ENCODE measurements at places on chromosomes 16 and 17.

GRCh38 chr16:13633391-13633861, 286.5 kb upstream of the ERCC4 start:
- no peak for DNase-seq

DNA sequence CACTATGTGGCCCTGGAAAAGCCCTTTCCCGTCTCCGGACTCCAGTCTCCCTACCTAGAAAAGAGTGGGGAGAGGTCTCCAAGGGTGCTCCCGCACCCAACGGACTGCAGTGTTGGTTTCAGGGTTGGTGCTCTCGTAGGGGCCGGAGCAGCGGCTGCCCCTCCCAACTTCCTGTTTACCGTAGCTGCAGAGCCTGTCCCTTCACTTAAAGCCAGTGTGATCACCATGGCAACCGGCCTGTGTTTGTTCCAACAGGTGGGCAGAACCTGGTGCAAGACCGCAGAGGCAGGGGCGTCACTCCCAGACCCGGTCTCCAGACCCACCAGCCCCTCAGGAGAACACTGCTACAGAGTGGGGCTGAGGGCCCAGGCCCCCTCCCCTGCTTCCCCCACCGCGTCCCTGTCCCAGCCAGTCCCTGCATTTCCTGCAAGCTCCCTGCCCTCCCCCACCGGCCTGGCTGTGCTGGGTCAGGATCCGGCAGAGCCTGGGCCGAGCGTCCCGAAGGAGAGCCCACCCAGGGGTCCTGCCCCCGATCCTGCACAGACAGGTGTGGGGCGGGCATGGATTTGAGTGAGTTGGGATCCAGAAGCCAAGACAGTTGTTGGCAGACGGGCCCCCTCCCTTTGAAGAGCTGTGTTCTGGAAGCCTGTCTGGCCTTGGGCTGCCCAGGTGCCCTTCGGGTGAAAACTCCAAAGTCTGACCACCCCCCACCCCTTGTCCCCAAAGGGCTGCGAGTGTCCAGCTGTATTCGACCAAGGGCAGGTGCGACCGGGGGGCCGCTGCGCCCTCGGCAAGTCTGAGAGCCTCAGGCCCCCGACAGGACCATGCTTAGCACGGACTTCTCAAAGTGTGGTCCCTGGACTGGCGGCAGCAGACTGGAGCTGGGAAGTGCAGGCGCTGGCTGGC, 1.5 kb upstream of the BAIAP3 start:
- DNase-seq = no peak

DNA sequence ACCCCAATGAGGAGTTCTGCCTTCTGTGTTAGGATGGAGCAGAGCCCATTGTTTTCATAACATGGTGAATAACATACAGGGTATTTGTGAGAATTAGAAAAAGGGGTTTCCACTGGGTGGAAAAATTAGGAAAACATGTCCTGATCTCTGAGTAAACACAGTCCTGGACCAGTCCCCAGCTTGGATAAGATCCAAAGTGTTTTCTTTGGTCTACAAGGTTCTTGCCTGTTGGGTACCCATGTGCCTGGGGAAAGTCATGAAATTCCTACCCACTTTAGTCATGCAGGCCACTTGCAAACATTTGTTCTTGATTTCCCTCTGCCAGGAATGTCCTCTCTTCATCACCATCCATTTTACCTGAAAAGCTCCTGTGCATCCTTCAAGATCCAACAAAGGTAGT, 164.8 kb upstream of the DYNLRB2 start:
- no peak for DNase-seq

DNA sequence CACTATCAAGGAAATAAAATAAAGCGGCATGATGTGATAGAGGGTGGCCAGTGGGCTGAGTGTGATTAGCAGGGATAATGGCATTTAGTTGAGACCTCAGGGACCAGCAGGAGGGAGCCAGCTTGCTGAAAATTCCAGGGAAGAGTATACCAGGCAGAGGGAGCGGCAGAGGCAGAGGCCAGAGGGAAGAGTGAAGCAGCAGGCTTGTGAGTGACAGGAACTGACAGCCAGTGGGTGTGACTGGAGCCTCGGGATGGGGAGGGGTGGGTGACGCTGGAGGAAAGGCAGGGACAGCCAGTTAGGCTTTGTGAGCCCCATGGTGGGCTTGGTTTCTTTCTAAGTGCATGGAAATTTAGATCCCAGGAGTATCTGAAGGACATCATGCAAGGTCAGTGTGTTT, 209.7 kb upstream of the CACNG3 start:
- DNase-seq = no peak

DNA sequence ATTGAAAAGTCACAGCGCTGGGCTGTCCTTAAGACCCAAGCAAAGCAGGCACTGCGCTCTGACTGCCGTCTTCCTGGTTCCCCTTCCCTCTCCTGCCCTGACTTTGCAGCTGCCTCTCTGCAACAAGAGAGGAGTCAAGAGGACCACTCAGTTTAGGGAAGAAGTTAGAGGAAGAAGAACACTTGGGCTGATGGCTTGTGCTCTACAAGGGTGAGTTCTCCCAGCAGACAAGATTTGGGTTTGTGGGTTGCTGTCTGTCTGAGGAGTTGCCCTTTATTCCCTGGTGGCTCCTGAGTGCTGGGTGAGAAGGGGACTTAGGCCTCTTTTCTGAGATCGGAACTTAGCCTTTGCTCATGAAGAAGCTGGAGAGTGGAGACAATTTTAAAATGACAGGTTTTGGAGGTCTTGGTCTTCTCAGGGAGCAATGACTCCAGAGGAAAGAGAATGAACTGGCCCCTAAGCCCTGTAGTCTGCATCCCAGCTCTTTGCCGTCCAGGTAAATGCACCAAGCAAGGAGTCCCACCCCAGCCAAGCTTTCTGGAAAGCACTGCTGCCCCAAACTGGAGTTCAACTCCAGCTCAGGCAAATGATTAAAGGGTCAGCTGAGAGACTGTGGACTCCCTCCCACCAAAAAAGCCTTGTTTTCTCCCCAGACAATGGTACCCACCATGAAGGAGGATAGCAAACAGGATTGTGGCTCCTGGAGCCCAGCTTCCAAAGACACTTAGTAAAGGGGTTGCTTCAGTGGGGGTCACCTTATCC, 2.7 kb upstream of the HOXB9 start:
- DNase-seq = no peak

- DNase-seq = peak; percentile 71
These were observed 112.4 kb downstream of the SPECC1 start for GRCh38 chr17:20121359-20122253.

DNA sequence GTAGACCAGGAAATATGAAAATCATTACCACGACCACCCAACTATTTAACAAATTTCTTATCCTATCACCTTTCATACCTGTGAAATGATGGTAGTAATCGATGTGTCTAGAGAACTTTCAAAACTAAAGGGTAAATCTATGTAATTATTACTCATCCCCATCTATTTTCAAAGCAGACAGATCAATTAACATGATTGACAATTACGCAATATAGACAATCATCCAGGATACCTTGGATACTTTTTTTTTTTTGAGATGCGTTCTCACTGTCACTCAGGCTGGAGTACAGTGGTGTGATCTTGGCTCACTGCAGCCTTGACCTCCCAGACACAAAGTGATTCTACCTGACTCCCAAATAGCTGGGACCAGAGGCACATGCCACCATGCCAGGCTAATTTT, 4.0 kb upstream of the C16orf46 start:
- no peak for DNase-seq

- DNase-seq = no peak
These were observed 9.4 kb upstream of the HEATR6 start for GRCh38 chr17:60087882-60088669.

GRCh38 chr16:17313085-17313611, 157.6 kb downstream of the XYLT1 start:
- no peak for DNase-seq

GRCh38 chr17:8122924-8123694, 797 bp downstream of the HES7 start:
- peak; percentile 27 for DNase-seq

GRCh38 chr16:57809276-57810196, 7.2 kb upstream of the KIFC3 start:
- no peak for DNase-seq

DNA sequence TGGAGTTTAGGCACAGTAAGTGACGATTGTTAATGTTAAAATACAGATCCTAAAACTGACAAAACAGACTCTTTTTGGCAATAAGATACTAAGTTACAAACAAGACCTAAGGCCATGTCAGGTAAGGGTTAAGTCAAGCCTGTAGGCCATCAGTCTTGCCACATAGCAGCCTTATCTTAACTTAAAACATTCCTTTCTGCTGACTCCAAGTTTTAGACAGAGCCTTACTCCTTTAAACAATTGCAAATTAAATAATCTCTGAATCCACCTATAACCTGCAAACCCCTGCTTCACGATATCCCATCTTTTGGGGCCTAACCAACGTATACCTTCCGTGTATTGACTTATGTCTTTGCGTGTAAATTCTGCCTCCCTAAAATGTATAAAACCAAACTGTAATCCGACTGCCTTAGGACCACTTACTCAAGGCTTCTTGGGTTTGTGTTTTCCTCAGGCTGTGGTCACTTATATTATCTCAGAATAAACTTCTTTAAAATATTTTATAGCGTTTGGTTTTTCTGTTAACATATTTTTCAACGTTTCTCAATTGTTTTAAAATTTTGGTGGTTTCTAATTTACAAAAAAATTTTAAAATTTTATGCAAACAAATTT, 64.4 kb downstream of the EFCAB5 start:
- DNase-seq = no peak

DNA sequence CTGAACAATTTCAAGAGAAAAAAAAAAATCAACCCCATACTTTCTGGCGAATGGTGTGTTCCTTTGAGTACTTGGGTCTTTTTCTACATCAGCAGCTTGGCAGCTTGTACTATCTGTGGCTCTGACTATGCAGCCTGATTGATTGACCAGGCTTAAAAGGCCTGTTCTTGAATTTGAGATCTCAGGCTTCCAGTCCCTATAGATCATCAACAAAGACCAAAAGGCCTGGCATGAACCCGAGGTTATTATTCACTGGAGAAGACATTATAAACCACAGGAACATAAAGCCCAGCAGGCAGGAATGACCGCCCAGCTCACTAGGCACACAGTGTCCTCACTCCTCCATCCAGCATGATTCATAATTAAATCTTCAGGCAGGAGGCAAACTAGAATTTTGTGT, 32.1 kb upstream of the CDH3 start:
- DNase-seq = no peak
